ENCODE measurements at places on chromosomes 7 and 10. TPM values are rescaled to one million over a fixed set of nuclear protein-coding genes. Genes with fewer than 3 reads are reported as not detected.

Gene FGFR2
- polyA plus RNA-seq: not detected

Gene CH25H
- 1.1 TPM for polyA plus RNA-seq

Gene VIPR2
- polyA plus RNA-seq: not detected

Gene HBP1
- polyA plus RNA-seq: 72.7 TPM
